NCI-H1092 treated with DMSO at 0.1 percent for 48 hours (cell line): ENCODE measurements at places on chromosomes 1 and 21.

DNA sequence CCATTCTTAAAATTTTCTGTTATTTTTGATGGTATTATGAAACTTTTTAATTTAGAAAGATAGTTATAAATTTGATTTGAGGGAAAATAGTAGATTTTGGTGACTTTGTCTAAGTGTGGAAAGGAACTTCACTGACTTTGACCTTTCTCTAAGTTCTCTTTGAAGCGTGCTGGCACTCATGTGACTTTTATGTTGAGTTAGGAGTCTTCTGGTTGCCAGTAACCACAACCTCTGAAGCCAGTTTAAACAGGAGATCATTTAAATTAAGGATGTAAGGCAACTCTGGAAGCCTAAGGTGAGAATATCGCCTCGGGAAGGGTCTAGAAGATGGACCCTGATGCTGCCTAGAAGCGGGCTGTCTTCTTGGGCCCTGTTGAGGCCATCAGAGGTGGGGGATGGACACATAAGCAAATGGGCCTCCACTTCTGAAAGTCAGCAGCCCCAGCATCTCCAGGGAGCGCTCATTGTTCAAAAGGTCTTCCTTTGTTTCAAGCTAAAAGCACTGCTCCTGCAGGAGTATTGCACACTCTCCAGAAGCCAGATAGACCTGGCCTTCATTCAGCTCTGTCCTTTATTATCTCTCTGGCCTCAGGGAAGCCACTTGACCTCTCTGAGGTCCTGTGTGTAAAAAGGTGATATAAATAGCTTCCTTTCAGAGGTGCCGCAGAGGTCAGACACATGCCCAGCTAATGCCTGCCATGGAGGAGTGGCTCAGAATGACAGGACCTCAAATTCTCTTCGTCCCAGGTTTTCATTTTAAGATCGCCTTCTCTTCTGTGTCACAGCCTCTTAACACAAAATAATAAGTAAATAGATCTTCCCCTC is 5.1 kb upstream of the RCAN1 start:
- DNase-seq: no peak

DNA sequence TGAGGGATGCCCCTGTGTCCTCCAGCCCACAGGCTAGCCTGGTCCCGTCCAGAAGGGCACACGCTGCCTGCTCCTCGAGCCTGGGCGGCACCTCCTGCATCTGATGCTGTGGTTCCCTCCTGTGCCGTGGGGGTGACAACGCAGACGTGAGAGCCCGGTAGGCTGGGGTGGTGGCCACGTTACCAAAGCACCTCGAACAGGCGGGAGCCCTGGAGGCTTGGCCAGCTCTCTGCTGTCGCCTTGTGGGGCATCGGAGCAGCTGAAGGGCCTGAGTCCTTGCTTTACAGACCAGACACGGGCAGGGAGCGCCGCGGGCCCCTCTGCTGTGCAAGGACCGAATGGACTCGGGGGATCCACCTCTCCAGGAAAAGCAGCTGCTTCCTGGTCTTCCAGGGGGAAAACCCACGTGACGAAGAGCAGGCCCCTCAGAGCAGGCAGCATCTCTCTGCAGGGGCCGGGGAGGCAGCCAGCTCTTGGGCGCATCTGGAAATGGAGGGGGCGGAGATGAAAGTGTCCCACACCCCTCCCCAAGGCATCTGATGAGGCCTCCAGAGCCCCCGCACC is 133.3 kb downstream of the NPHP4 start:
- no peak for DNase-seq

DNA sequence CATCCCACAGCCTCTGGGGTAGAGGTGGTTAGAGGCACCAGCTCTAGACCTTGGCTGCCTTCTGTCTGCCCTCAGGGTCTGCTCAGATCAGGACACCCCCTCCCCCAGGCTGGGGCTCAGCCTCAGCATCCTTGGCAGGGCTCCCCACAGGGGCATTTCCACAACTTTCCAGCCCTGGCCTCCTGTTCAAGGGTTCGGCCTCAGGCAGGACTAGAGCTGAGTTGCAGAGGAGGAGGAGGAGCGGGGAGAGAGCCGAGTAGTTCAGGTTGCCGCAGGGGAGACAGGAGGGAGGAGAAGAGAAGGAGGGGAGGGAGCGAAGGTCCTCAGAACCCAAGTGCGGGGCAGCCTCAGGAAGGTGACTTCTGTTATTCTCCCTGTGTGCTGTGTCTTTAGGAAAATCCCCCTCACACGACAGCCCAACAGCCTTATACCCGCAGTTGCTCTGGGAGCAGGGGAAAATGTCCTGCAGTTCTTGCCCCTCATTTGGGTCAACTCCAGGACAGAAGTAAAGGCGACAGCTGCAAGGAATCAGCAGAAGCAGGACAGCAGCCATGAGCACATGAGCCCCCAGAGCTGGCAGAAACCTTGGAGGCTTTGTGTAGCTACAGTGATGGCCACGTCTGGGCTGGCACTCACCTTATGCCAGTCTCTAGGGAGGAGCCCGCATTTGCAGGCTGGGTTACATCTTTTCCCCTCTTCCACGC is 46.5 kb upstream of the TENT5B start:
- no peak for DNase-seq

DNA sequence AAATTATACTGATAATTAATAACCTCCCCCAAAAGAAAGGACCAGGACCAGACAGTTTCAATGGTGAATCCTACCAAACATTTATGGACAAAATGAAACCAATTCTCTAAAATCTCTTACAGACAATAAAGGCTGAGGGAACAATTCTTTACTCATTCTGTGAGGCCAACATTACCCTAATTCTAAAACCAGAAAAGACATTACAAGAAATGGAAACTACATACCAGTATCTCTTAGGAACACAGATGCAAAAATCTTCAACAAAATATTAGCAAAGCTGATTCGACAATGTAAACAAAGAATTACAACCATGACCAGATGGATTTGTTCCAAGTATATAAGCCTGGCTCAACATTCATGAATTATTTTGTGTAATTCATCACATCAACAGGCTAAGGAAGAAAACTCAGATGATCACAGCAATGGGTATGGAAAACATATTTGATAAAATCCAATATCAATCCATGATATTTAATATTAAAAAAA is 8.6 kb downstream of the TMED5 start:
- no peak for DNase-seq

GRCh38 chr1:162689745-162690671 is 57.7 kb downstream of the DDR2 start:
- DNase-seq: no peak

DNA sequence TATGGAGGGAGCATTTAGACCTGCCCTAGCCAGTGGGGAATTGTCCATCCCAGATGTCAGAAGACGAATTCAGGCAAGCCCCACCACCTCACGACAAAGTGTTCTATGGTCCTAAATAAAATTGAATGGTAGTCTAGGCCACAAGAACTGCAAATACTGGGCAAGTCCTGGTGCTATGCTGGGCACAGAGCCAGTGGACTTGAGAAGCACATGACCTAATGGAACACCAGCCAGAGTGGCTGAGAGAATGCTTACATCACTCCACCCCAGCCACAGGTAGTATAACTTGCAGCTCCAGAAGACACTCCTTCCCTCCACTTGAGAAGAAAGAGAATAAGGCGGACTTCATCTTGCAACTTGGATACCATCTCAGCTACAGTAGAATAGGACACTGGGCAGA is 567.3 kb upstream of the CXADR start:
- no peak for DNase-seq

- no peak for DNase-seq
These were observed 996.2 kb downstream of the AMY1C start for GRCh38 chr1:104745875-104746274.

DNA sequence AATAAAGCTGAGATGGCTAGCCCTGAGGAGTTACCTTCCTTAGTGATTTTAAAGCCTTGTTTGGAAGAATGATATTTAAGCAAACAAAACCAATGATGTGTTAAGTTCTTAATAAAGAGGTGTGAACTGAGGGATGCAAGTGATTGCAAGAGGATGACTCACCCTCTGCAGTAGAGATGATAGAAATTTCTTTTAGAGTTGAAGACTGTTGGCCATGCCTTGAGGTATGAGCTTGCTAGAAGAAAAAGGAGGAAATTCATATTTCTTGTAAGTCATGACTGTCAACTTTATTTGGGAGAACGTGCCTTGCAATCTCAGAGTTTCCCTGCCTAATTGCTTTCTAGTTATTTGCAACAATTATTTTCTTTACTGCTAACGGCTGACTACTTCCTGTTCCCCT is 94.7 kb downstream of the PLA2G4A start:
- no peak for DNase-seq

DNA sequence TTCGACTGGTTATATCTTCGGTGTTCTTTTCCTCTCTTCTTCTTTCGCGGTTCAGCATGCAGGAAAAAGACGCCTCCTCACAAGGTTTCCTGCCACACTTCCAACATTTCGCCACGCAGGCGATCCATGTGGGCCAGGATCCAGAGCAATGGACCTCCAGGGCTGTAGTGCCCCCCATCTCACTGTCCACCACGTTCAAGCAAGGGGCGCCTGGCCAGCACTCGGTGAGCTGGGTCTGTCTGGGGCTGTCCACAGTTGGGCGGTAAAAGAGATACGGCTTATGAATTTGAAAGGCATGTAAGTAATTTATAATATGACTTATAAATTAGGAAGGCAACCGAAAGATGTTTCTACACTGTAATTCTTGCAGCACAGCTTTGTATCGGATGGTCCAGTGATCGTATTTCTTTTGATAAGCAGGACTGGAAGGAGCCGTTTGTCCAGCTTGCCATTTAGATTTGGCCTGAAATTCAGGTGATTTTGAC is 334 bp downstream of the CTH start:
- DNase-seq: no peak

DNA sequence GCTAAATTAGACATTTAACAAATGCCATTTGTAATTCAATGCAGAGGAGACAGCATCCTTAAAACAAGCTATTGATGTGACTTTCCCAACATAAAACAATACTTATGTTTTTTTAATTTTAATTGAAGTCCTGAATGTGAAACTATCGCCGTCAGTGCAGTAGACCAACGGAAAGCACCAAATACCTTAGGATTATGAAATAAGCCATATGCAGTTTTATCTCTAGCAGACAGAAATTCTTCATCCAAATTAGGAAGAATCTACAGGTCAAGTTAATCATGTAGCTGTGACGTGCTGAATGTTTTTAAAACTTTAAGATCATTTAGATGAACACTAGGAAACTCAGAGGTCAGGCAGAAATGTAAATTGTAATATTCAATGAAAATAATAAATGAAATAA is 714 bp upstream of the ST6GALNAC5 start:
- no peak for DNase-seq
